ENCODE measurements at places on chromosomes 12 and 14. TPM values are rescaled to one million over a fixed set of nuclear protein-coding genes. Genes with fewer than 3 reads are reported as not detected.

MDP1 gene
- 15.6 TPM for total RNA-seq

BMAL2 gene
- 62.2 TPM for total RNA-seq

GZMH gene
- total RNA-seq = not detected

SERPINA1 gene
- 1.4 TPM for total RNA-seq
